ENCODE measurements at places on chromosomes 3 and 15.

DNA sequence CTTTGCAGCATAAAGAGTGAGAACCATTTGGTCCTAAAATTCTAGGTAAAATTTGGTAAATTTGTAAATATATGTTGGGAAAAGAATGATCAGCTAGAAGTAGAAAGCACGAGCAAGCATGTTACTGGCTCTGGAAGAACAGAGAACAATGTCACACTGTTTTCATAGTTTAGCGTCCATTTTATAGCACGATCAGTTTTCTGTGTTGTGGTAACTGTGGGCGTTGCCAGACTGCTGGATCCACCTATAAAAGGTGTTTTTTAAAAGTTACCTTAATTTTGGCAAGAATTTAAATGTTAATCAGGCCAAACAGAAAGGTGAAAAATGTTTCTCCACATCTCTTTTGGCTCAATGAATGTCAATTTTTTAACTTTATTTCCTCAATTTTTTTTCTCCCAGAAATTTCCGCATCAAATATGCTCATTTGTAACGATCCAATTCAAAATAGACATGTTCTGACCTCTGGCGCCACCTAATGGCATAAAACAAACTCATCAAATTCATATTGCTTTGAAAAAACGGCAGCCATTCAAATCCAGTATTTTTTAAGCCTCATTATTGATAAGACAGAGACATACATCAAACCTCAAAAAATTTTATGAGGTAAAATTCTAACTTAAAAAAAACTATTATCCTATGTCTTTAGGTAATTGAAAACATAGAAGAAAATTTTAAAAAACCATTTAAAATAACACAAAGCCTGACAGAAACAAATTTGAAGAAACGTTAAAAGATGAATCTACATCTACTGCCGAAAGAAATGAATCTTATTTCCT is 5.5 kb upstream of the GP5 start:
- no peak for DNase-seq

- DNase-seq: no peak
Measured at GRCh38 chr15:51218299-51218938, 120.0 kb downstream of the CYP19A1 start.

- no peak for DNase-seq
Measured at GRCh38 chr3:162641317-162641716, 1144.7 kb downstream of the OTOL1 start.

DNA sequence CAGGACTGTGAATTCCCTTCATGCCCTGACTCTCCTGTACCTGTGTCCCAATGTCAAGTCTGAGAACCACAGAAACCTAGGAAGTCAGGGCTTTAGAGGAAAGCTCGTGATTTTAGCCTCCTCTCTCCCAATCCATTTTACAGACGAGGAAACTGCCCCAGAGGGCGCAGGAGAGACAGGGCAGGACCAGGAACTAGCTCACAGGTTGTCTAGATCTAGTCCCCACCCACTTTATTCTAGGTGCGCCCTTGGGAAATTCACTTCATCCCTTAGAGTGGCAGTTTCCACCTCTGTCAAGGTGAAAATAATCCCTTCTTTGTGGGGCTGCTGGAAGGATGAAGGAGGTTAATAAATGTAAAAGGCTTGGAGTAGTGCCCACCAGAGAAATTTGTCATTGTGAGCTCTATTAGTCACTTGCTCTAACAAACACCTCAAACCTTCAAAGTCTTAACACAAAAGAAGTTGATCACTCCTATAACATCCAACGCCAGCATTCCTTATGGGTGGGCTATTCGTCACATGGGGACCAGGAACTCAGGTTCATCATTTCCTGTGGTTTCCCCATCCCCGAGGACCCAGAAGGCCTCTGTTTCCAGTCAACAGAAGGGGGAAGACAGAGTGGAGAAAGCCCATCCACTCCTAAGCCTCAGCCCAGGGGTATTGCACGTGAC is 282.3 kb downstream of the XXYLT1 start:
- no peak for DNase-seq

DNA sequence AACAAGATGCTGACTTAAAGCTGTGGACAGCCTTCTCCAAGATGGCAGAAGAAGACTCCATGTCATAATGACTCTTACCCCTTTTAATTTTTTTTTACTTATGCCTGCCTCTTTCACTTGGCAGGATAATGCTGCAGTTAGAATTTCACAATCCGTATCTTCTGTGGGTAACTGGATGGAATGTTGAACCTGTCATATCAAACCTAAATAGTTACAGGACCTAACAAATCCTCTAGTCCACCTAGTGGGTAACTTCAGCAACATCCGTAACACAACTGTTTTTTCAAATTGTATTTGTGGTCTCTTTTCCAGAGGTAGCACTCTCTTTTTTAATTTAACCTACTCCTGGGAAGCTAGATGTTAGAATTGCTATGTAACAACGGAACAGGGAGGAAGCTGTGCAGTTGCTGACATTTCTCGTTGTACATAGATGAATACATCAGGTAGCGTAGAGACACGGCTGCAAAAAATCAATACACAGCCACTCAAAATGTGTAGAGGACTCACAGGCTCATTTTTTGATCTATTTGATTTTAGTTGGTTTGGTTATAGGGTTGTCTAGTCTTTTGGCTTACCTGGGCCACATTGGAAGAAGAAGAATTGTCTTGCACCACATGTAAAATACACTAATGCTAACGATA is 43.9 kb upstream of the TRPM1 start:
- no peak for DNase-seq

GRCh38 chr15:31147456-31147855 is 45.9 kb upstream of the TRPM1 start:
- no peak for DNase-seq

DNA sequence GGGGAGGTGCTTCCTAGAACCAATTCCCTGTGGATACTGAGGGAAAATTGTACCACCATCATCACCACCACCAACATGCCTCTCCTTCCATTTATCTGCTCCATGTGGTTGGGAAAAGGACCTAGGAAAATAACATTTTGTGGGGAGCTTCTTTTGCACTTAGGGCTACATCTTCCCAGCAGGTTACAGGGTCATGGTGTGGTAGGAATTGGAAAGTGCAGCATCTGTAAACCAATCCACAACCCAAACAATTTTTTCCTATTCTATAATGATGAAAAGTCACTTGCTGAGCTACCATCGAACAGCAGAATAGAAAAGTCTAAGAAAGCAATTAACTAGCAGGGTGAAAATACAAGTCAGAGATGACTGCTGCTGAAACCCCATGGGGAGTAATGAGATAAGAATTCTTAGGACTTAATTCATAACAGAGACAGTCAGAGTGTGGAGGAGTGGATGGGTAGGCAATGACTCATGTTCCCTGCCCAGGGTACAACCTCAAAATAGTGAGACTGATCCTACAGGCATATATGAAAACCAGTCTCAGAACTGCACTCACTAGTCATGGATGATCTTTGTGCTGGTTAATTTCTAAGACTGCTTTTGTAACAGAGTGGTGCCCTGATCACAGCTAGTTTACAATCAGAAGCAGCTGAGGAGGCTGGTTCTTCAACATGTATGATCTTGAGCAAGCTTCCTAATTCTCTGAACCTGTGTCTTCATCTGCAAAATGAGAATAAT is 38.1 kb upstream of the LEKR1 start:
- no peak for DNase-seq

DNA sequence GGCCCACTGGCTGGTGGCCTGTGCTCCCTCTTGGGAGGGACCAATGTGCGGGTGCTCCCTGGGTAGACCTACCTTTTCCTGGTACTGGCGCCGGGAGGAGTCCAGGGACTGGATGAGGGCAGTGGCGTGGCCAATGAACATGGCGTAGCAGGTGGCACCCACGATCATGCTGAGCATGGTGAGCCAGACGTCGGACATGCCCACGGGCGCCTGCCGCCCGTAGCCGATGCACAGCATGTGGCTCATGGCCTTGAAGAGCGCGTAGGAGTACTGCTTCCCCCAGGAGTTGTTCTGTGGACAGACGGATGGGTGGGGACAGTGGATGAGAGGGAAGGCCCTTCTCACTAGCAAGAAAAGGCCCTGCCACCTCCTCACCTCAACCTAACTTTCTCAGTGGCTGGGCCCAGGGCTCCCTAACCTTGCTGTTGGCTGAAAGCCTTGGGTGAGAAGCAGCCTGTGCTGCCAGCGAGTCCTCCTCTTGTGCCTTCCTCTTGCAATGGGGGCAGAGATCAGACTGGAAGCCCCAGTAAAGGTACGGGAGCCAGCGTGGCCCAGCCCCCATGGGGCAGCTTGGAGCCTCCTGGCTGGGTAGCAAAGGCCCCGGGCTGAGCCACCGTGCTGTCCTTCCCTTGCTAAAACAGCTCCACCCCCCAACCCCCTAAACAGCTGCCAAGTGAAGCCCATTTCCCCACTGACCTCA is 39.1 kb downstream of the HCN4 start:
- no peak for DNase-seq

DNA sequence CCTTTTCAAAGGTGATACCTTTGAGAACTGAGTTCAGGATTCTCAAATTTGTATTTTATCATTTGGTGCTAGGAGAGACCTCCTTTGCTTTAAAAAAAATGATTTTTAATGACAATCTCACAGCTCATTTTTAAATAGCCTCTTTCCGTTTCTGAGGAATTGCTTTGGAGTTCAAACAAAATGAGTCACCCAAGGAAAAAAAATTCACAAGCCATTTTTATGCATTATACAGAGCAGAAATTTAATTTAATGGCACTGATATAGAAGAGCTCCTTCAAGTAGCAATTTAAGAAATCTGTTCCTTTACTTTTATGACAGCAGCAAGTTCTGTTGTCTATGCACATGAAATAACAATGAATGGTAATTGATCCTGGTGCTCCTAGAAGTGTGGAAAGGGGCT is 337.9 kb upstream of the KCNMB2 start:
- no peak for DNase-seq

GRCh38 chr3:107989661-107990060 is 101.2 kb downstream of the CD47 start:
- no peak for DNase-seq

DNA sequence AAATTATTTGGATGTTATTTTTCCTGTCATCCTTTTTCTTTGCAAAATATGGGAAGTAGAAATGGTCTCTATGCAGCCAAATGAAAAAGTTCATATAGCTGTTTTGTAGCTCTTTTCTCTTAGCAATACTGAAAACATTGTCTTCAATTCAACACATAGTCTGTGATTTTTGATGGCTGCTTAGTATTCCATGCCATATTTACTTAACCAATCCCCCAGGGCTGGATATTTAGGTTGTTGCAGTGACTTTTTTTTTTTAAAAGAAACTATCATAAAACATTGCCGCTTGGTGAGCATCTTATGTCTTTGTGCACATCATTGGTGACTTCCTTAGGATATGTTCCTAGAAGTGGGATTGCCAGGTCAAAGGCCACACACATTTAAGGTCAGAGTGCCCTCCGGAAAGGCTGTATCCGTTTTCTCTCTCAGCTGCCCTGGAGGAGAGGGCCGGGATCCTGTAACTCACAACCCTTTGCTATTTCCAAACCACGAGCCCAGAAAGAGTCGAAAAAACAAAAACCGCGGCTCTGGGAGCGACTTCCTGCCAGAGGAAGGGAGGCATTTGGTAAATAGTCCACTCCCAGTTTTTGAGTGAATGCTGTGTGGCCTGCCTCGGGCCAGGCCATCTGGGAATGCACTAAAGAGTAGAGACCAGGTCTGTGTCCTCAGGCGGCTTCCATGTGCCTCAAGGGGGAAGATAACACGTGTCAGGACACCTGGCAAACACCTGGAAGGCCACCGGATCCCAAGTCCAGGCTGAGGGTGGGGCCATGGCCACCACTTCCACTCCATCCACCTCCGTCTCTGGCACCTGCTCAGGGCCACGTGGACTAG is 41.9 kb downstream of the SMAD6 start:
- DNase-seq: no peak

DNA sequence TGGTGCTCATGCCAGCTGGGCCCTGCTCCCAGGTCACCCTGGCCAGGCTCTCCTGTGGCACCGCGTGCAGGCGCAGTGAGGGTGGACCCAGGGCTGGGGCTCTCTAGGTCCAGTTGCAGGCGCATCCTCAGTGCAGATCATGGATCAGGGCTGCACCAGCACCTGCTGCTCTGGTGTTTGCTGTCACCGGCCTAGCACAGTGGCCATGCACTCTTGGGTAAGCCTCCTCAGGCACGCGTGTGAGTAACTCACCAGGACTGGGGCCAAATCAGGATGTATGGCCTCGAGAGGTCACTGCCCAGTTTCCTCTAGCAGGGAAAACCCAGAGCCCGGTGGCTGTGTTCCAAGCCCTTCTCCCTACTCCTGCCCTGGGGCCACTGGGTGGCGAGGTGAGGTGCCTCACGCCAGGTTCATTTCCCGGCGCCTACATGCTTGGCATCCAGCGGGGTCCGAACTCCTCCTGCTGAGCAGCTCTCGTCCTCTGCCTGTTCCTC is 45.5 kb upstream of the SLC41A3 start:
- DNase-seq: no peak

DNA sequence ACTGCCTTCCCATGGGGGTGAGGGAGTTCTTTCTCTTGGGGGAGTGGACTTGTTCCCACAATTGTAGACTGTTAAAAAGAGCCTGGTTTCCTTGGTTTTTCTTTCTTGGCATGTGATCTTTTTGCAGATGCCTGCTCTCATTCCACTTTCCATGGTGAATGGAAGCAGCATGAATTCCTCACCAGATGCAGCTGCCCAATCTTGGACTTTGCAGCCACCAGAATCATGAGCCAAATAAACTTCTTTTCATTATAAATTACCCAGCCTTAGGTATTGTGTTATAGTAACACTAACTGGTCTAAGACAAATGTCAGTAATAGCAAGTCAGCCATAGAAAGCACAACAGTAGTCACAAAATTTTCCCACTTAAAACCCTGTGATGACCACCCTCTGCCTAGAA is 260.5 kb upstream of the THBS1 start:
- no peak for DNase-seq

GRCh38 chr15:75753145-75753544 is 40.5 kb upstream of the CSPG4 start:
- no peak for DNase-seq

DNA sequence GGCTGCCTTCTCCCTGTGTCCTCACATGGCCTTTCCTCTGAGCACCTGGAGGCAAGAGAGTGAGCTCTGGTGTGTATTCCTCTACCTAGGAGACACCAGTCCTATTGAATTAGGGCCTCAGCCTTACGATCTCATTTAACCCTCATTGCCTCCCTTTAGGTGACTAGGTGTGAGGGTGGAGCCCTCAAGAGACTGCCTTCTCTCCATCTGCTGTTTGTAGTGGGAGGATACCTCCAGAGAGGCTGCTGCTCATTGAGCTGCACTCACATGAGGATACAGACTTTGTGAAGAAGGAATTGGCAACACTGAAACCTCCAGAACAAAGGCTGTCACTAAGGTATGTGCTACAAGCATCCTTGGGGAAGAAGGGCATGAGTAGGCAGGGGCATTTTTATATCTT is at the start of gene CCR8:
TSS of gene CCR8 (plus strand) at position 217 of the 400 bp plus-strand sequence. CDS start 2,623 bp downstream, outside the sequence.
- DNase-seq: no peak

DNA sequence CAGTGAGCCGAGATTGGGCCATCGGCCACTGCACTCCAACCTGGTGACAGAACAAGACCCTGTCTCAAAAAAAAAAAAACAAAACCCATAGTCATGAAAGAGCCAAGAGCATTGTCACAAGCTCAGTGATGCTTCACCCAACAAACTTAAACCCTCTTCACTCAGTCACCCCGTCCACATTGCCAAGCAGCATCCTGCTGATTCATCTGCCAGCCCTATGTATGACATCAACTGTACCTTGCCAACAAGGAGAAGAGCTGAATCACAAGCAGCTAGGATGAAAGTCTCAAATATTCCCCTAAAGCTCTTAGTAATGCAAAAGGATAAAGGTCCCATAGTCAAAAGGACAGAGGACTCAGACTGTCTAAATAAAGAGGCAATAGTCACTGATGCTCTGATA is 90.0 kb downstream of the ANO10 start:
- DNase-seq: no peak

GRCh38 chr3:42397644-42398043 is 12.8 kb downstream of the LYZL4 start:
- DNase-seq: no peak

Measured in hypothalamus (tissue), 51 donors.